Activated CD4-positive, alpha-beta T cell treated with anti-CD3 and anti-CD28 coated beads for 1 hour (primary cell): ENCODE measurements at places on chromosomes 12 and 14.

GRCh38 chr14:23381871-23382270, 5.0 kb downstream of the CMTM5 start:
- no peak for DNase-seq

GRCh38 chr12:96238336-96239047, 44.3 kb downstream of the ELK3 start:
- no peak for DNase-seq

DNA sequence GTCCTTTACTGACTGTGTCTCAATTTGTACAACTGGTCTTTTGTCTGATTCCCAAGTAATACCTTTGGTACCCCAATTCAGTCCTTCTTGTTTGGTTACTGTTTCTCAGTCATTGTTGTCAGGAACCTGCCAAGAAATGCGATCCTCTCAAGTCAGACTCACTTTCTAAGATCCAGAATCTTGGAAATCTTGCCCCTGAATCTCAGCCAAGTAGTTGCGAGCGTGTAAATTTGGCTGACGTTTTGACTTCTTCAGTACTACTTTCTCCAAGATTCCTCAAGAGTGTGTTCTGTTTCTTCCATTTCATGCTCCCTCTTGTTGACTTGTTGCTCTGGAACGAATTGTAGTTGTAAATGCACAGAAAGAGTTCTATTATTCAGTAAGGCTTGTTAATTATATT, 114.0 kb downstream of the MSRB3 start:
- no peak for DNase-seq

GRCh38 chr12:106588771-106589170, 6.0 kb downstream of the RFX4 start:
- no peak for DNase-seq

DNA sequence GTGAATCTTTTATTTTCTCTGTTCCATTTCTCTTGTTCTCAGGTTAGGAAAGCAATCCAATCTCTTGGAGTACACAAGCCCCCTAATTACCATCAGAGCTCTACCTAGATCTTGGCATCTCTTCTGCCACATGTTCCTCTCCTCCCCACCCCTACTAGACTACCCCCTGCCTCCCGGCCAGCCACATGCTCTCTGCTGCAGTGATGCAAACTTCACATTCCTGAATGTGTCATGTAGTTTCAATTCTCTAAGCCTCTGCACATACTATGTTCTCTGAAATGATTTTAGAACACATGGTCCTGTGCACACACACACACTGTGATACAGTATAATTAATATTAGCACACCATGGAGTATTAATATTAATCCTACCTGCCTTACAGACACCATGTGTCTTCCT, 104.6 kb downstream of the EFCAB11 start:
- no peak for DNase-seq

DNA sequence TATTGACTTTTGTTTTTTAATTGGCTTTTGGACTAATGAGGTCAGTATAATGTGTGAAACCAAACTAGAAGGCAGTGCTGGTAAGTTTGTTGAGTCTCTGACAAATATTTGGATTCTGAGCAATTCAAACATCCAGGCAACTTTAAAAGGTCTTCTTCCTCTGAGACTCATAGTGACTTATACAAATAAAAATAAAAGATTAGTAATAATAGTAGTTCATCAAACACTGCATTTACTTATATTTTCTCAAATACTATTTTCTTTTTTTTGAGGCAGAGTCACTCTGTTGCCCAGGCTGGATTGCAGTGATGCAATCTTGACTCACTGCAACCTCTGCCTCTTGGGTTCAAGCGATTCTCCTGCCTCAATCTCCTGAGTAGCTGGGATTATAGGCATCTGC, 337.9 kb downstream of the DAD1 start:
- no peak for DNase-seq

DNA sequence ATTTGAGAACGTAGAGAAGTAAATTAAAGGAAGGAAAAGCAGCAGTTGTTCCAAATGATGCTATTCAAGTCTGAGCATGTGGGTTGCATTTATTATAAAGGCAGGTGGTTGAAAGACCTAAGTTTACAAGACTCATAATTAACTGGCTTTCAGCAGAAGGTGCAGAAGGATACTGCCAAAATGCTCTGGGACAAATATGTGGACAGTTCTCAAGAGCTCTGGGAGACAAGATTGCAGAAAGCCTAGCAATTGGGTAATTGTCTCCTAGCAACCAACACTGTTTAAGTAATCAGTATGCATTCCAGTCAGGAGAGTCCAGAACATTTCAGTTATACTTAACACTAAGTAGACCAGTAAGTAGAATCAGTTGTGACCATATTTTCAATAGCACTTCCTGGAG, 131.5 kb downstream of the GPR135 start:
- DNase-seq: no peak

DNA sequence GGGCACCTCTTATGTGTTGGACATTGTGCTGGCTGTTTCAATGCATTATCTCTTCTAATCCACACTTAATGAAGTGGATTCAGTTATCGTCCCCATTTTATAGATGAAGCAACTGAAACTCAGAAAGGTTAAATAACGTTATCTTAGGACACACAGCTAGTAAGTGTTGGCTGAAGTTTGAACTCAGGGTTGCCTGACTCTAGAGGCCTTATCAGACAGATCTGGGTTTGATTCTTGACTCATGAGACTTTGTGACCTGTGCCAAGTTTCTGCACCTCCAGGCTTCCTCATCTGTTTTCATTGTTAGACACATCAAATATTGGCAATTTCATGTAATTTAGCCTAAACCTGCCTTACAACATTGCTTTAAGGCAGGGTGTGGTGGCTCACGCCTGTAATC, 18.2 kb upstream of the IRF2BPL start:
- DNase-seq: no peak

GRCh38 chr12:8664228-8664913, 1.7 kb upstream of the MFAP5 start:
- no peak for DNase-seq

- no peak for DNase-seq
These were observed 250.8 kb downstream of the EGLN3 start for GRCh38 chr14:33700052-33700451.

DNA sequence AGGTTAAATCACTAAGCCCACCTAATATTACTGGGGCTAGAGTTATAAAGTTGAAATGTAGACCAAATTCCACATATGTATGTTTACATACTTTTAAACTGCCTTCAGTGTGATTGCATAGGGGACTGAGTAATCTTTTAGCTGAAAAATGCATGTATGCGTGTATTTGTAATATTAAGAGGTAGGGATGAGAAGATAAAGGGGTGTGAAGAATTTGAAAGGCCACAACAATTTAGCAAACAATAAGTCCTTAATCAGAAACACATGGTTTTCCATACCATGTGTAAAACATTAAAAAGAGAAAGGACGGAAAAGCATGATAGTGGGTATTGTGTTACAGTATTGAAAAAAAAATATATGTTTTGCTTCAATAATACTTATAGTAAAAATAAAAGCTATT, 919.9 kb upstream of the FLRT2 start:
- DNase-seq: no peak

DNA sequence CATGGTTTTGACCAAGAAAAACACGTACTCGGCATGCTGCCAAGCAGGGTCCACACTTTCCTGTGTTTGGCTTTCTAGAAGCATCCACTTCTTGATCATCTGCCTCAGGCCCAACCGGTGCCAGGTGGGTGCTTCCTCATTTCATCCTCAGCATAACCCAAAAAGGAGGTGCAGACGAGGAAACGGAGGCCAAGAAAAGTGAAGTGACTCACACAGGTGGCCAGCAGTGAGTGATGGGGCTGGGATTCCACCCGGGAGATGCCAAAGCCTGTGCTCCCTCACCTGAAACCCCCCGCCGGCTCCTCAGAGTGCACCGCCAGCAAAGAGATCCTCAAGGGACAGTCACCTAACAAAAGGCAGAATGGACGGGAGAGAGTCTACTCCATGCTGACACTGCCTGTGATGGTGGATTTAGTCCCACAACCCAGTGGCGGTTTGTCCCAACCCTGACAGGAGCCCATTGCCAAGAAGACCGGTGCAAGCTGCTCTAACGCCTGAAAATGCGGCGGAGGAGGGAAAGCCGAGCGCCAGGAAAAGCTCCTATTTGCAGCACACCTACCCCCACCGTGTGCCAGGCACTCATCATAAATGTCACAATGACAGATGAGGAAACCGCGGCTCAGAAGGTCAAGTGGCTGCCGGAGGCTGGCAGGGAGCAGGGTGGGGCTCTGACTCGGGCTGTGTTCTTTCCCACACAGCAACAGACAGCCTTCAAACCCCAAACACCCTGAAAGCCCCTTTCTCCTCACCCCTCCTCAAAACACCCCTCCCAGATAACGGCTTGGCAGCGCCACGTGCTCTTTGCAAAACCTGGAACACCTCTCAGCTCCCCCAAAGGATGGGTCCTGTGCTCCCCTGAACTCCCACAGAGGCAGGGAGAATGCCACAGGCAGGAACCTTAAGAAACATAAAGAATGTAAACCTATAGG, 18.8 kb downstream of the BCL11B start:
- DNase-seq: no peak

DNA sequence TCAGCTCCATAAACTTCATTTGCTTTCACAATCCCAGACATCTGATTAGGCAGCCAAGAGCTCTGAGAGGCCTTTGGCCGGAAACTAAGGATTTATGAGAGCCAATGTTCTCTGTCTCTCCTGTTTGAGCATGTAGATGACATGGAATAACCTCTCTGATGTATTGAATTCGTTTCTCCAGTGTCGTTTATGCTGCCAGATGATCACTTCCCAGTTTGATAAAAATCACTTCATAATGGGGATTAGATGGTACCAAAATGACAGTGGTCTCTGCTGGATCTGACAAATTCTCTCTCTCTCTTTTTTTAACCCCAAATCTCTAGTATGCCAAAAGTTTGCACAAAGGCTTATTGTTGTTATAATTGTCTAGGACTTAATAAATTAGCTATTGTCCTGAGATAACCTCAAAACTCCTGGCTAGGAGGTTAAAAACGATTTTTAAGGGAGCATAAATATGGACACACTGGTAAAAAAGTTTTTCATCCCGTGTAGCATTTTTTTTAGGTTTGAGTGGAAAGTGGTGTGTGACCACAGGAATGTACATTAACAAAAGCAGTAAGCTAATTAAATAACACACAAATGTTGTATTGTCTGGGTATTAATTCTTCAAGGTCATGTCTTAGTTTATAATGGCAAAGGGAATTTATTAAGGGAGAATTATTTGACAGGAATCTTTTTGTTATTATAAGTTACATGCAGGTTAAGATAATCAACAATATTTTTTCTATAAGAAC, 82.6 kb upstream of the USP44 start:
- no peak for DNase-seq

- no peak for DNase-seq
These were observed 2.6 kb upstream of the PHC1 start for GRCh38 chr12:8911606-8912268.

- DNase-seq: no peak
These were observed 7.3 kb downstream of the PHLDA1 start for GRCh38 chr12:76024102-76024781.

- no peak for DNase-seq
These were observed 79.5 kb downstream of the EGLN3 start for GRCh38 chr14:33871394-33871793.

DNA sequence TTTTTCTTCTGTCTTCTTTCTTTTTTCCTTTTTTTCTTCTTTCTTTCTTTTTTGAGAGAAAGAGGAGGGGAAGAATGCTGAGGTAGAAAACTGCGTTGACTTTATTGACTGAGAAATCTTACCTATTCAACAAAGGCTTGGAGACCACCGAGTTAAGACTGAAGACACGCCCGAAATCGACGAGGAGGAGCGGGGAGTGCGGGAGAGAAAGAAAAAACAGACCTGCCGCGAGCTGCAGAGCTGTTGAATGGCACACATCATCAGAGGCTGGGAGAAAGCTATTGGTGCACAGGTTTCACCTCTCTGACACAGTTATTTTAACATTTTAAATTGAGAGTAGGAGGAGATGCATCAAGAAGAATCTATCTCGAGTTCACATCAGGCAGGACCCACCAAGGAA, 5.1 kb downstream of the ASCL1 start:
- DNase-seq: no peak

- no peak for DNase-seq
These were observed 94.7 kb upstream of the PWP1 start for GRCh38 chr12:107590814-107591375.

- no peak for DNase-seq
These were observed 215.1 kb downstream of the CACNA1C start for GRCh38 chr12:2267703-2268470.

- no peak for DNase-seq
These were observed 51.5 kb downstream of the EID3 start for GRCh38 chr12:104354868-104355570.

- DNase-seq: no peak
These were observed 7.4 kb upstream of the KRT77 start for GRCh38 chr12:52710730-52711129.

- no peak for DNase-seq
These were observed 22.2 kb downstream of the UBE2N start for GRCh38 chr12:93419388-93420034.

DNA sequence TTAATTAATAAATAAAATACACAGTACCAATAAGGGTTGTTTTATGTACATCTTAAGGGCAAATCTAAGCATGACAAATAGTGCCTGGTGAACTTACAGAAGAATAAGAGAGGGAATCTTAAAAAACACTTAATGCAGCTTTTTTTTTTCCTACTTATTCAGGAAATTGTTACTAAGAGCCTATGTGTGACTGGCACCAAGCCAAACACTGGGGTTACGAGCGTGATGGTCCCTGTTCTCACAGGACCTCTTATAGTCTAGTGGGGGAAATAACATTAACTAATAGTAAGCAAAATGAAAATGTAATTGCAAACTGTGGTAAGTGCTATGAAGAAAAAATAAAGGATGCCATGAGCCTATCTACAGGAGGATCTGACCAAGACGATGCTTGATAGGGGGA, 53.6 kb downstream of the RTN1 start:
- no peak for DNase-seq

GRCh38 chr12:28222081-28222700, 31.9 kb downstream of the CCDC91 start:
- DNase-seq: peak; percentile 53

DNA sequence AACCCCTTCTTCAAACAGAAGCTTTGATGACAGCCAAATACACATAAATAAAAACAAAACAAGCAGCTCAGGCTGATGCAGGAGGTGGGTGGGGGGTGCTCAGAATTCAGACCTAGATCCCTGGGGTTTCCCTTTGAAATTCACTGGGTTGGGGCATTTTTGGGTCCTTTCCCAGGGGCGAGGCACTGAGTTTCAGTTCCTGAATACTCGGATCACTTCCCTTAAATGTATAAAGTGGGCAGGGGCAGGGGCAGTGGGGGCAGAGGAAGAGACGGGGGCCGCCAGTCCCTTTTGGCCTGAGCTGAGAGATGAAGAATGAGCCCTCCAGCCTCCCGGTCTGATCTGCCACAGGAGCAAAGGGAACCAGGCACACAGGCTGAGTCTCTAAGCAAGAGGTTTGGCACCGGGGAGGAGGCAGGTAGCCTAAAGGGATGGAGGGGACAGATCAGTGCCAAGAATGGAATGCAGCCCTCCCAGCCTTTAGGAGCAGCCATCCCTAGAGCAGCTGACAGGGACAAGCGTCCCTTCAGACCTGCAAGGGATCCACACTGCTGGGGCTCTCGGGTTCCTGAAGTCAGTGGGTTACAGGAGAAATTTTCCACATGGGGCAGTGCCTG, 20.3 kb downstream of the KDM2B start:
- DNase-seq: no peak
